NCI-H1417 (cell line): ENCODE measurements at places on chromosomes 5 and 9.

GRCh38 chr9:113155911-113156588 lies 5.2 kb downstream of the SLC31A2 start:
- no peak for DNase-seq

GRCh38 chr9:114385397-114386181 lies 2.2 kb downstream of the AKNA start:
- DNase-seq: no peak

- DNase-seq: no peak
Measured at GRCh38 chr9:4206718-4207117, 93.2 kb downstream of the GLIS3 start.

- no peak for DNase-seq
Measured at GRCh38 chr9:126459126-126459525, 132.5 kb downstream of the MVB12B start.

- no peak for DNase-seq
Measured at GRCh38 chr5:95870105-95870672, 47.7 kb upstream of the GLRX start.

DNA sequence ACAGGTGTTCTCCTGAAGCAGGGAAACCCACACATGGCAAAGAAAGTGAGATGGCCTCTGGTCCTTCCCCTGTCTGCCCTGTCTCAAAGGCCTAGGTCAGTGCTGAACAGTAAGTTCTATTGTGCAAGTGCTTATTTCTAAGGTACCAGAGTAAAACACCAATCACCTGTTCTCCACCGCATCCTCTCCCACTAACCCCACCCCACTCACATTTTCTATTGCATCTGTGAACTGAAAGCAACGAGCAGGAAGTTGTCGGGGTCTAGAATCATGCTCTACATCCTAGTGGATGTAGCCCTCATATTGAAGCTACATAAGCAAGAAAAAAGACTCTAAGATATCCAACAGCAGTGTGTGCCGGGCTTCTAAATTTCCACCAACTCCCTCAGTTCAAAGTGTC lies 265.9 kb downstream of the ENC1 start:
- DNase-seq: no peak

DNA sequence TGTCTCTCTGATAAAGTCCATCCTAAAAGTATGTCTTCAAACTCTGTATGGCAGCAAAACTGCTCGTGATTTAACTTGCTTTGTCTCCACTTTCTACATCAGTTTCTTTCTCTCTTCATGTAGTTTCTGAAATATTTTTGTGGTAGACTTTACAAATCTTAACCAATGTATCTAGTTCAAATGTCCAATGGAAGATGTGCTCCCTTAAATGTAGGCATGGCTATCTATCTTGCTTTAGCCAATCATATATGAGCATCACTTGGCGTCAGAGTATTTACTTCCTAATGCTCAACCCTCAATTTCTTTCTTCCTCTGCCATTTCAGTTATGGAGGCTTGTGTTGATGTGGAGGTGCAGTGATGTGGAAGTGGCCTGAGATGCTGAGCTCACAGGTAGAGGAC lies 206.1 kb upstream of the ZNF608 start:
- DNase-seq: no peak

GRCh38 chr9:96089452-96090085 lies 212.4 kb downstream of the HSD17B3 start:
- no peak for DNase-seq

GRCh38 chr5:38590838-38591522 lies 34.5 kb upstream of the LIFR start:
- DNase-seq: no peak

GRCh38 chr5:180647941-180648500 lies 1.4 kb downstream of the FLT4 start:
- DNase-seq: no peak

DNA sequence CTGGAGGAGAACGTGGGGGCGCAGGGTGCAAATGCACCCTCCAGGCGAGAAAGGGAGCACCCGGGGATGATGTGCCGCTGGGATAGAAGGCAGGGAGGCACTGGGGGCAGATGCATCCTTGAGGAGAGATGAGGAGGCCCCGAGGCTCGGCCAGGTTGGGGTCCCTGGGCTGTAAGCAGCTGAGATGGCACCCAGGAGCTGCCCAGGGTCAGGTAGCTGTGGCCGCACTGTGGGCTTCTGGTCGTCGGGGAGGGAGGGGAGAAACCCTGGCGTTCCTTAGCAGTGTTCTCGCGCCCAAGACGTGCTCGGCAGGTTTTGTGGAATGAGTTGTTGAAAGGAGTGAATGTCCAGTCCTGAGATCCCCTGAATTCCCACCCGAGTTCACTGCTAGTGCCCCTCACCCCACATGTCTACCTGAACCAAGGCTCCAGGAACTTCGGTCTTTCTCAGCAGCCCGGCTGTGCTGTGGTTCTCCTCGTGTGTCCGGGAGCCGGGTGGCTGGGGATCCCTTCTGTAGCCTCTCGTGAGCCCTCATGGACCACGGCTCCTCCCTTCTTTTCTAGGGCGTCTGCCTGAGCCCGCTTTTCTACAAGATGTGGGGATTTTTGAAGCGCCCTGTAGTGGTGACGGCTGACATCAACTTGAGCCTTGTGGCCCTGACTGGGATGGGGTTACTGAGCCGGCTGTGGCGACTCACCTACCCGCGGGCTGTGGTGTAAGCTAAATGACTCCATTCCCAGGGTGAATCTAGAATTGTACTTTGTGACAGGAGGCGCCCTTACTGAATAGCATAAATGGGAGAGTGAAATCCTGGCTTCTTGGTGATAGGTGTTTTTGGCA lies 1.1 kb downstream of the POMT1 start:
- no peak for DNase-seq

- DNase-seq: no peak
Measured at GRCh38 chr5:17103461-17103860, 114.0 kb upstream of the BASP1 start.

- no peak for DNase-seq
Measured at GRCh38 chr9:36976371-36977030, 57.6 kb downstream of the PAX5 start.

DNA sequence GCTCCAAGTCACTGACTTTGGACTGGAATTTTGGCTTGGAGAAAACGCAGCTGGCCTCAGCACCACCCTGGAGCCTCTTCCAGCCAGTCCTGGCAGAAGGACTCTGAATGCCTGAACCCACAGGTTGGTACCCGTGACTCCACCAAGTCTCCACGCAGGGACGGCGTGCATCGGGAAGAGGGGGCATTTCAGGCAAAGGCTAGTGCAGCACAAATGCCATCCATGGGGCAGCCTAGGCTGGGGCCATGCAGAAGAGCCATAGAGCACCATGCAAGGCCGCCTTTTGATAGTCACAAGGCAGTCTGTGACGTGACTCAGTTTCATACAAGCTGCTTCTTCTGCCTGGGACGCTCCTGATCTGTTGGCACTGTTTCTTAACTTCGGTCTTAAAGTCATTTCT lies 28.0 kb downstream of the GDNF start:
- DNase-seq: no peak

DNA sequence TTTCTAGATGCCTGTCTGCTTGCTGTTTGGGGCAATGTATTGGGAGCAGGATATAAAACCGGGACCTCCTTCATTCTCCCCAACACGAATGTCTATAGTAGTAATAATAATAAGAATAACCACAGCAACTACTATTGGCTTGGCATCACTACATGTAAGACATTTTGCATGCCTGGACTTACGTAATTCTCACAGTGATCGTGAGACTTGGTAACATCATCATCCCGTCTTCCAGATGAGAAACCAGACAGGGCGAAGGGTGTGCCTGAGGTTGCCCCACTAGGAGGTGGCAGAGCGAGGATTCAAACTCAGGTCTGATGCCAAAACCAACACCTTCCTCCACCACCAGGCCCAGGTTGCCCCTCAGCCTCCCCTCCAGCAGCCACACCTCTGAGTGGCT lies 185.1 kb downstream of the RGS3 start:
- no peak for DNase-seq

DNA sequence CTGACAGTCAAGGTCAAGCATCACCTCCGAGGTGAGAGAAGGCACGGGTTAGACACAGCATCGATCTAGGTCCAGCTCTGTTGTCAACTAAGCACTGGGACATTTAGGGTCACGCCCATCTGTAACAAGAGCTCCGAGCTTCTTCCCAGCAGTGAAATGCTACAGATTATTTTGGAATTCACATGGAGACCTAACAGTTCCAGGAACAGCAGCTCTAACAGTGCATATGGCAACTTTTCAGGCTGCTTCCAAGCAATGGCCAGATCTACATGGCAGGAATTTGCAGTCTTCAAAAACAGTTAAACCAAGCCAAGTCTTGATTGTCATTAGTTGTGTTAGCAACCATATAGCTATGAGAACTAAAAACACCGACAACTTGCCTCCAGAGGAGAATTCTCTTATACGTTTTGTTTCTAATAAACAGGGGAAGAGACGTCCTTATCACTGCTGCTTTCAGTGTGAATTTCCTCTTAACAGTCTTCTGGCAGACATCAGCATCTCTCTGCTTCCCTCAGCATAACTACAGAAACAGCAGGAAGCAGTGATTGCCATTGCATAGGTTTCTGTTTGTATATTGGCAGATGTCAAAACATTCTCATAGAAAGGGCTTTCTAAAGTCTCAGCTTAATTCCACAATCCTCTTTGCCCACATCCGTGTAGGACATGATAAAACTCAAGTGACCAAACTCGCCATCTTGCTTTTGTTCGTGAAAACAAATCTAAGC lies 242.1 kb upstream of the DAPK1 start:
- no peak for DNase-seq

DNA sequence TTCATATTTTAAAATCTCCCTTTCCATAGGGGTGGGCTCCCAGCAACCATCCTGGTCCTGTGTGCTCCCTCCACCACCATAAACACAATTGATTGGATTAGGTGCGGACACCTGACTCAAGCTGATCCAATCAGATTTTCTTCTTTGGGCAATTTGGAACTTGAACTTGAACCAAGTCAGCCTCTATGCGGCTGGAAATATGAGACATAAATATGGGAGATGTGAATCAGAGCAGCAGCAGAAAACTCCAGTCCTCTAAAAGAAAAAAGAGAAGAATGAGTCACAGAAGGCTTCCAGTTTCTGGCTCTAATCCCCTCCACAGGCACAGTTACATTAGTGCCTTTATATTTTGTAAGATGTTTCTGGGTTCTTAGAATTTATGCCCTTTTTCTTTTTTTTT lies 306.6 kb downstream of the MLLT3 start:
- DNase-seq: no peak

- peak; percentile 71 for DNase-seq
Measured at GRCh38 chr5:13976867-13977830, 32.7 kb upstream of the DNAH5 start.

- DNase-seq: no peak
Measured at GRCh38 chr9:136537411-136537810, 8.4 kb downstream of the NOTCH1 start.

DNA sequence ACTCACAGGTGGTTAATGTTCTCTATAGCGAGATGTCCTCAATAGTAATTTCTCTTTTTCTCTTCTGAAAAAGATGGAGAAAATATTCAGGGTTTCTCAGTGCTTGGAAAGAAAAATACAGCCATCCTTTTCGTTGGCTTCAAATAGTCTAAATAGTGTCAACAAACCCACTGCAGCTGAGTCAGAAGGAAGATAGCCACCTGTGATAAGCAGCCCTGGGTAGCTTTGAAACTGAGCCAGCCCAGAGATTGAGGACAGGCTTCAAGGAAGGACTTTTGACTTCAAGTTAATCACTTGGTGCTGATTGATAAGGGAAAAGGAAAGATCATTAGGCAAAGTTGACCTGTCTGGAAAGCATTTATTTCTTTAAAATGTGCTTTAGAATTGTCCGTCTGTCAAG lies 78.7 kb upstream of the TYRP1 start:
- DNase-seq: no peak
